ENCODE measurements at places on chromosomes 5 and 9.

GRCh38 chr5:72508241-72509170 is 1.3 kb upstream of the ZNF366 start:
- no peak for DNase-seq

GRCh38 chr9:84226126-84226525 is 114.4 kb downstream of the SLC28A3 start:
- DNase-seq = no peak

GRCh38 chr9:99197987-99198386 is 23.8 kb downstream of the ALG2 start:
- no peak for DNase-seq

- DNase-seq = no peak
Measured at GRCh38 chr9:115115117-115115880, 2.7 kb downstream of the TNC start.

DNA sequence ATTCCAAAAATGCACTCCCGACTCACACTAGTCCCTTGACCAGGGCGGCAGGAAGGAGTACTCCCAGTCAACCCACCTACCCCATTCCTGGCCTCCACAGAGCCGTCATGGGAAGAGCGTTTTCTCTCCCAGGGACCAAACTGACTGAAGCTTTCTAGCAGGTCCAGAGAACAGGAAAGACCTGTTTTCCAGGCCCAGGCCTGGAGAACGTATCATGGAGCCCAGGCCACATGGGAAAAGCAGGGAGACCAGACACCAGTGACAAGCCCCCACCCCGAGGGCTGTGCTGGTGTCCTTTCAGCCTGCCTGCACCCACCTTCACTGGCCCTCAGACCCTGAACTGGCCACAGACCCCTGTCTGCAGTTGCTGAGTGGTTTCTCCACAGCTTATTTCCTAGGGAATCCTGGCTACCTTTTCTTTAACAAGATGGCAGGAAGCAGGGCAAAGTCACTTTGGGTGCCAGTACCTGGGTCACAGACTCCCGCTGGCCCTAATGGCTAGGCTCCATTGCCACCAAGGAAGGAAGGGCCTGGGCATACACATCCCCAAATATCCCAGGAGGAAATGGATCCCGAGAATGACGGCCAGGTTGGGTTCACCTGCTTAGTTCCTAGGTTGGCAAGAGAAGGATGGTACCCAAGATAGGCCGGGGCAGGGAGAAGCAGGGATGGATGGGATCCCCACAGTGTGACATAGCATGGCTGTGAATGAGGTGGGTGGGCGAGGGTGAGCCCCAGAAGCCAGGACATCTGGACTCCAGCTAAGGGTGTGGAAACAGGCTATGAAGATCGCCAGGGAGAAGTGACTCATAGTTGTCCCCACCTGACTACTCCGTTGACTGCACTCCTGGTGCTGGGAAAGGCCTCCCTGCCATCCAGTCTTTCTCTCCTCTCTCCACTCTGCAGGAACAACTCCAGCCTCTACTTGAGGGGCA is 12.2 kb downstream of the CCNI2 start:
- DNase-seq = no peak

DNA sequence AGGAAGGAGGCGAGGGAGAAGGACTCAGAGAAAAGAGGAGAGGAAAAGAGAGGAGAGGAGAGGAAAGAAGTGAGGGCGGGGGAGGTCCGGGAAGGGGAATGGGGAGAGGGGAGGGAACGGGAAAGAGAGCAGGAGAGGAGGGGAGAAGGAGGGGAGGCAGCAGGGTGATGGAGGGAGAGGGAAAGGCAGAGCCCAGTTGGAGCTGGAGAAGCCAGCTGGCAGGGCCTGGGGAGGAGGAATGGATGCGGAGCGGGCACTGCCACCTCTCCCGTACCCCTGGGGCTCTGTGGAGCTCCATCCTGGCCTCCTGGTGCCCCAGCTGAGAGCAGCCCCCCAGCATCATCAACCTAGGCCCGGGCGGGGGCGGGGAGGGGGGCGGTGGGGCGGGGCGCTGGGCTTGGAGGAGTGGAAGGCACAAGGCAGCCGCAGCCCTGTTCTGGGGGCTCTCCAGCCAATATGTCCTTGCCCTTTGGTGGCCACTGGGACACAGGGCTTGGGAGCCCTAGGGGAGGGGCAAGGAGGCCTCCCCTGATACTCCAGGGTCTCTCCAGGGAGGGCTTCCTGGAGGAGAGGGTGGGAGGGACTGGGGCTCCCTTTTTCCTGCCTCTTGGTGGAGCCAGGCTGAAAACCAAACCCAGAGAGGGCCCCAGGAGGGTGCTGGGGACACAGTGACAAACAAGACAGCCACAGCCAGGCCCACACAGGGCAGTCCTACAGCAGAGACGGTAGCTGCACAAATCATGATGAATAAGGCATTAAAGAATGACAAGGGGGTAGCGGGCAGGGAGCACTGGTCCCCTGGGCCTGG is 123.7 kb downstream of the C9orf50 start:
- no peak for DNase-seq

- no peak for DNase-seq
Measured at GRCh38 chr5:158086856-158087255, 227.9 kb upstream of the CLINT1 start.

DNA sequence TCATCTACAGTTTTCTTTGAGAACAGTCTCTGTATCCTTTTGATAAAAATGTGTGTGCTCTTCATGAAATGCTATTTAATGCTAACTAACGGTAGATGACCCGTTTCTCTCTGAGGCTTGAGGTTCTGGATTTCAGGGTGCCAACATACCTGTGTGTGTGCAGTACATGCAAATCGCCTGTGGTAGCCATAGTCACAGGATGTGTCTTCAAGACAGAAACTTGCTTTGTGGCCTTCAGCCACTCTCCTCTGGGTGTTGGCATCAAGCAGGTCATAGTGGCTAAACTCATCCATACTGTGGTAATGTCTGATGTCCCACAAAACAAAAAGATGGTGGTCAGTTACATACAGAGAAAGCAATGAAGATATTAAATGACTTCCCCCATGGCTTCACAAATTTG is 4.2 kb downstream of the LOX start:
- no peak for DNase-seq

DNA sequence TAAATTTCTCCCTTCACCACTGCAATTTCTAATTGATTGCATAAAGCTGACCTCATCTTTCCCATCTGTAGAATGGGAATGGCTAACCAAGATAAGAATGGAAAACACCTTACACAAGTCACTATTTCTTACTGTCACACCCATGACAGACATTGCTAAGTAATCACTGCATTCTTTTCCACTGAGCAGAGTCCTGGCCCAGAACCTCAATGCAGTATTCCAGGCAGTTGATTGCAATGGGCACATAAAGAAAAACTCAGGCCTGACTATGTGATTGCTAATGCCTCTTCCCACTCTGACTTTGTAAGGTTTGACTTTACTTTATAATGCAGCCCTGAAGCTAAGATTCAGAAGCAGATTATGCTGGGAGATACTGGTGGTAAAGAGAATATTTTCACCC is 29.3 kb downstream of the TRIM32 start:
- DNase-seq = no peak

- DNase-seq = no peak
Measured at GRCh38 chr9:9998491-9999287, 614.1 kb downstream of the PTPRD start.

GRCh38 chr9:18371621-18372020 is 102.3 kb upstream of the ADAMTSL1 start:
- no peak for DNase-seq

- DNase-seq = no peak
Measured at GRCh38 chr9:70147651-70148050, 104.0 kb downstream of the MAMDC2 start.

- DNase-seq = no peak
Measured at GRCh38 chr9:15420796-15421195, 1.9 kb upstream of the SNAPC3 start.

DNA sequence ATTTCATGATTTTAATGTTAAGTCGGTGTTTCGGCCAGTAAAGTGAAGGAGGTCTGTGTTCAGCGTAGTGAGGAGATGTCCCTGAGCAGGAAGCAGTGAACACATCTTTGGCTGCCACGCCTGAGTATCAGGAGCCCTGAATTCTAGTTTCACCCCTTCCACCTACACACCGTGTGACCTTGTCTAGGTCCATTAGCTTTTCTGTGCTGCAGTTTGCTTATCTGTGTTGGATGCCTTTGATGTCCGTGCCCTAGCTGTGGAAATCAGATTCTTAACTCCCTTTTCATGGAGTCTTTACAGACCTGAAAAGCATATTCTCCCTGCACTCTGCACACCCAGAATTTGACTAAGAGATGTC is 601 bp downstream of the FBXO38 start:
- no peak for DNase-seq

GRCh38 chr5:17666726-17667235 is 32.5 kb downstream of the TAF11L14 start:
- no peak for DNase-seq

DNA sequence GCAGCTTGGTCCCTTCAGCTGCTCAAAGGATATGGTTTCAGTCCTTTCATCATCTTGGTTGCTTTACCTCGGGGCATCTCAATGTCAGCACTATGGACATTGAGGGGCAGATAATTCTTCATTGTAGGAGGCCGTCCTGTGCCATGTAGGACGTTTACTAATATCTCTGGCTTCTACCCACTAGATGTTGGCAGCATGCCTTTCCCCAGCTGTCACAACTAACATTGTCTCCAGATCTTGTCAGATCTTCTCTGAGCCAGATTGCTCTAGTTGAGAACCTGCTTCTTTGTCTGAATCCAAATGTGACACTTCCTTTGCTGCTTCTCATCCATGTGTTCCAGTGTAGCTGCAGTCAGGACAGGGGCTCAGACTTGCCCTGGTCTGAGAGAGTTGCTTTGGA is 10.3 kb downstream of the PTPA start:
- DNase-seq = no peak

GRCh38 chr5:124195411-124195810 is 551.0 kb downstream of the ZNF608 start:
- DNase-seq = no peak

- DNase-seq = no peak
Measured at GRCh38 chr9:133463864-133464615, 4.3 kb downstream of the CACFD1 start.

DNA sequence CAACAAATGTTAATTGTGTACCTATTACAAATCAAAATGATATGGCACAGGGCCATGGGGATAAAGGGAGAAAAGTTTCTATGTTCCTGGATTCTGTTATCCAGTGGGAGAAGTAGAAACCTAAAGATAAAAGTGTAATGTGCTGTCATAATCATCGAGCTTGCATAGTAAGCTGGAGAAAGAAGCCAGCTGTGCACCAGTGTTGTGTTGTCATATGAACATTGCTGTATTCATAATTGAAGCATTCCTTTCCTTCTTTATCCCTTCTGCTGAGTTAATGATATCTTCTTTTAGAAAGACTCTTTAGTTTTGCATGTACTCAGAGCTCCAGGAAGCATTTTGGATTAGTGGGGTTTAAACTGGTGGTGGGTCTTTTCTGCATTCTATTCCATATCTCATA is 39.5 kb downstream of the NTRK2 start:
- no peak for DNase-seq
